ENCODE measurements at places on chromosomes 7 and 10. TPM values are rescaled to one million over a fixed set of nuclear protein-coding genes. Genes with fewer than 3 reads are reported as not detected.

DNA sequence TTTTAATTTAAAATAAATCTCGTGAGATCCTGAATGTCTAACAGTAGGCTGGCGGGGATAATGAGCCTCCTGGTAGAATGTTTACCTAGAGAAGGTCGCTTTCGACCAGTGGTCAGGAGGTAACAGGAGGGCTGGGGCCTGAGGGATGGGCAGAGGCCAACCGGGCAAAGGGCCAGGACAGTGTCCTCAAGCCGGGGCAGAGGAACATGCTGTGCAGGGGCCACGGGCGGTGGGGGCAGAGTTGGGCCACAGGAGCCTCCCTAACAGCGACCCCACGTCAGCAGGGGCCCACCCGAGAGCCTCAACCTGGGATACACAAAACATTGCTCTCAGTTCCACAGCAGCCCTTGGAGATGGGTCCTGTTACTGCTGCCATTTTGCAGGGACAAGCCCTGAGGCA lies 14.5 kb downstream of the CFAP46 start:
- DNase-seq, result no peak
- no peak overlapping the region for H3K27ac ChIP-seq
- H3K36me3 ChIP-seq, result no peaks in the 10 kb centered on the region
- H3K27me3 ChIP-seq, result peaks cover 21% of the 10 kb centered on the region
- no peaks in the 10 kb centered on the region for H3K4me1 ChIP-seq

DNA sequence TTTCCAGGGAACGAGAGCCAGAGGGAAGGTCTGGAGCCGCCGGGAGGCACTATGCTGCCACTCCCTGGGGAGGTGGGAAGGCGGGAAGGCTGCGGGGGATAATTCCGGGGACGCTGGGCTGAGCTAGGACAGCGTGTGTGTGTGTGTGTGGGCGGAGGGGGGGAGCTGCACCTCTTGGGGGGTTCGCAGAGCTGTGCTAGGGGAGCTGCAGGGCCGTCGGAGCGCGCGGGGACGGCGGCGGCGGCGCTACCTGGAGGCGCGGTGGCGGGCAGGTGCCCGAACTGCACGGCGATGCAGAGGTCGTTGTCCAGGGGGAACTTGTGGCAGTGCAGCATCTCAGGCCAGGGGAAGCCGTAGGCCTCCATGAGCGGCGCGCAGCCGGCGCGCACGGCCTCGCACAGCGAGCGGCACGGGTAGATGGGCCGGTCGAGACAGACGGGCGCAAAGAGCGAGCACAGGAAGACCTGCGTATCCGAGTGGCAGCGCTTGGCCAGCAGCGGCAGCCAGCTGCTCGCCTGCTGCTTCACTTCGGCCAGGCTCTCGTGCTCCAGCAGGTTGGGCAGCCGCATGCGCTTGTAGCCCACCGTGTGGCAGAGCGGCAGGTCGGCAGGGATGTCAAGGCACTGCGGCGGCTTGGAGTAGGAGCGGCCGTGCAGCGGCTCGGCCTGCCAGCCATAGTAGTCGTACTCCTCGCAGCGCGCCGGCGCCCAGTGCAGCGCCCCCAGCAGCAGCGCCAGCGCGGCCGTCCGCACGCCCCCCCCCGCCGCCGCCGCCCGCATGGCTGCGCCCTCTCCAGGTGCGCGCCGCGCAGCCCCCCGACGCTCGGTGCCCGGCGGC lies 526 bp downstream of the SFRP5 start:
- peak overlapping the region; percentile 61 for H3K4me3 ChIP-seq
- H3K4me1 ChIP-seq, result peaks cover 49% of the 10 kb centered on the region
- no peak overlapping the region for H3K27ac ChIP-seq

DNA sequence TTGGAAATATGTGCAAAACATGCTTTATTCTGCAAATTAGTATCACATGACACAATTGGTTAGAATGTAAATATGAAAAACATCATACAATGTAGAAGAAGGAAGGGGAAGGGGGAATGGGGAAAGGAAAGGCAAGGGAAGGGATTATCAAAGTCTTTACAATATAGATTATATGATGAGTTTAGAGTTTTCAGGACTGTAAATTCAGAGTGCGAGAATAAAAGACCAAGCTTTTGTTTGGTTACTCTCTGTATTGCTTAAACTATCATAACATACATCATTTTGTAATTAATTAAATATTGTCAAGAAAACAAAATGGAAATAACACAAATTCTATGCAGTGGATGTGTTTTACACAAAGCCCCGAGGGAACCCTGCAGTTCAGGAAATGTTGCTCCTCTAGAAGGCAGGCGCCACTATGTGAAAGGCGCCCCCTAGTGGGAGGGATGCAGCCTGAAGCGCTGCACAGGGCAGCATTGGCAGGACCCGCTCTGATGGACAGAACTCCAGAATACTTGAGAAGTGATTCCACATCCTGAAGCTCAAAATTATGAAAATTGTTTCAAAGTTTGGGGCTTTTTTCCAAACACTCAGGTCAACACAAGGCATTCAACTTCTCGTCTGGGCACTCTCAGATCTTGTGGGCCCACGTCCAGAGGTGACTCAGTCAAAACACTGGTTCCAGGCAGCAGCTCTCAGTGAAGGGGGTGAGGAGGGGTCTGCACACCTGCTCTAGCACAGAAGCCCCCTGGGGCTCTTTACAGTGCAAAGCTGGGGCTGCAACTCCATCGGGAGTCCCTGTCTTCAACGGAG lies 31.6 kb upstream of the TMEM254 start:
- no peak overlapping the region for H3K4me3 ChIP-seq
- H3K36me3 ChIP-seq, result no peaks in the 10 kb centered on the region
- no peak overlapping the region for H3K27ac ChIP-seq
- H3K4me1 ChIP-seq, result peaks cover 9% of the 10 kb centered on the region

GRCh38 chr7:140541513-140542227 lies 62.4 kb upstream of the MKRN1 start:
- peaks cover 77% of the 10 kb centered on the region for H3K4me1 ChIP-seq
- H3K27ac ChIP-seq, result no peak overlapping the region

GRCh38 chr7:31337002-31337565 lies 3.4 kb downstream of the NEUROD6 start:
- no peaks in the 10 kb centered on the region for H3K36me3 ChIP-seq
- no peak for DNase-seq
- H3K4me1 ChIP-seq, result no peaks in the 10 kb centered on the region
- H3K4me3 ChIP-seq, result no peak overlapping the region
- peaks cover 19% of the 10 kb centered on the region for H3K27me3 ChIP-seq
- H3K27ac ChIP-seq, result no peak overlapping the region

DNA sequence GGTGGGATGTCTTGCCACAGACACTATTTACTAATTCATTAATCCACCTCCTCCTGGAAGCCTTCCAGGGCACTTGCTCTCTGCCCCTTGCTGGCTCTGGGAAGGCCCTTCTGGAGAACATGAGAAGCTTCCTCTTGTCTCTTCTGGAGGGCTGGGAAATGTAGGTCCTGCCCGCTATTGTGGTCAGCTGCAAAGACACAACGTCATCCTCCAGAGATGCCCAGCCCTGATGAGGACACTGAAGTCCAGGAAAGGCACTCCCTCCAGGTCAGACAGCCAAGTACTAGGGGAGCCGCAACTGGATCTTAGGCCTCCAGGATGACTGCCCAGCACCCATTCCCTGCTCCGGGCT lies 9.6 kb upstream of the TACR2 start:
- DNase-seq, result no peak
- peaks cover 3% of the 10 kb centered on the region for H3K27me3 ChIP-seq
- H3K27ac ChIP-seq, result peak overlapping the region; percentile 21

DNA sequence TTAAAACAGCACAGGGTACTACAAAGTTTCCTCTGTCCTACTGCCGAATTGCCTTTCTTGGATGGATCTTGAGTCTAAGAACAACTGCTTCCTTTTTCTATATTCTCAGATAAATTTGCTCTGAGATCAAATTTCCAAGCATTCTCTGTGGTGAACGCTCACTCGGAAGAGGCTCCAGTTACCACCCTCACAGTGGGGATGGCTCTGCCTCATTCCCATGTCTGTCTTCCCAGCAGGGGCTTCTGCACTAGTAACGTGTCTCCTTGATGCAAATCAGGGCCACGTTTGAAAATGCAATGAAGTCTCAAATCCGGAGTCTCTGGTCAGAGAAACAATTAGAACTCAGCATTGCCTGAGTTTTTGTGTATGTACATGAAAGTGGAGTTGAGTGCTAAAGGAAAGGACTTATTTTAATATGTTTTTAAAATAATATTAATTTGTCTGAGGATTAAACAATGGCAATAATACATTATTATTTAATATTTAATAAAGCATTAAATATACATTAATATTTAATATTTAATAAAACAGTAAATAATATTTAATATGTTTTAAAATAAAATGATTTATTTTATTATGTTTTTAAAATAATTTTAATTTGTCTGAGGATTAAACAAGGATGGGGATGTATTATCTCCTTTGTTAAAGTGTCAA lies 61.8 kb downstream of the INHBA start:
- no peaks in the 10 kb centered on the region for H3K36me3 ChIP-seq
- no peaks in the 10 kb centered on the region for H3K27me3 ChIP-seq
- H3K27ac ChIP-seq, result no peak overlapping the region
- H3K4me1 ChIP-seq, result no peaks in the 10 kb centered on the region
- H3K4me3 ChIP-seq, result no peak overlapping the region

DNA sequence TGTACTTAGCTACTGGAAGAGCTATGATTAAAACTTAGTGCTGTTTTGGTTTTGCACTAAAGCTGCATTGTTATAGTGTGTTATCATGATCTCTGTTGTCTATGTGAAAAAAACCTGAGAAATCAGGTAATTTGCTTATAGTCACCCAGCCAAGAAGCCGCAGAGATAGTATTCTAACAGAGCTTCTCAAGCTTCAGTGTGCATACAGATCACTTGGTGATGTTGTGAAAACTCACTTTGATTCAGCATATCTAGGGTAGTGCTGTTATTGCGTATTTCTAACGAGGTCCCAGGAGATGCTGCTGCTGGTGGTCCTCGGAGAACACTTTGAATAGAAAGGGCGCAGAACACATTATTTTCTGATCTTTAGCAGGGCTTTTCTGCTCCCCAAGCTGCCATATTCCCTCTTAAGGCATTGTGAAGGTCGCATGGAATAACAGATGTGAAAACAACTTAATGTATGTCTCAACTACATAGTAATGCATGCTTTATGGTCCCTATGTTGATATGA lies 68.4 kb upstream of the PDCD4 start:
- no peak overlapping the region for H3K27ac ChIP-seq
- no peak for DNase-seq
- peaks cover 3% of the 10 kb centered on the region for H3K27me3 ChIP-seq
- H3K4me3 ChIP-seq, result no peak overlapping the region
- no peaks in the 10 kb centered on the region for H3K36me3 ChIP-seq
- peaks cover 22% of the 10 kb centered on the region for H3K4me1 ChIP-seq

DNA sequence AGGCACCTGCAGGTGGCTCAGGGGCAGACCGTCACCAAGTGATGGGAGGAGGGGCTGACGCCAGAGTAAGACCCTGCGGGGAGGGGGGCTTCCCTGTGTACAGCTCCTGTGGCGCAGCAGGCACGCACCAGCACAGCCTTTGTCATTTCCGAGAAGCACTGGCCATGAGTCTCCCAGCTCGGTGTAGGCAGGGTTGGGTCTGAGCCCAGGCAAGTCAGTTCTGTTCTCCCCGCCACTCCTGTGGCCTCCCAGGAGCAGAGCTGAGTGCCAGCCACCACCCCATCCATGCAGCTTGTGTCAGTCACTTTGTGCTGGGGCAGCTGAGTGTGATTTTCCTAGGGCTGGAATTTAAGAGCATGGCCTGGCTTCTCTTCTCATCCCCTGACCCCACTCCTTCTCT lies 13.2 kb downstream of the CPSF4 start:
- DNase-seq, result no peak
- H3K4me1 ChIP-seq, result no peaks in the 10 kb centered on the region
- no peak overlapping the region for H3K4me3 ChIP-seq
- H3K36me3 ChIP-seq, result peaks cover 37% of the 10 kb centered on the region
- no peak overlapping the region for H3K27ac ChIP-seq

GRCh38 chr7:69898189-69898588 lies 299.9 kb downstream of the AUTS2 start:
- H3K36me3 ChIP-seq, result no peaks in the 10 kb centered on the region
- DNase-seq, result no peak
- H3K27ac ChIP-seq, result no peak overlapping the region
- no peak overlapping the region for H3K4me3 ChIP-seq
- H3K4me1 ChIP-seq, result no peaks in the 10 kb centered on the region
- H3K27me3 ChIP-seq, result no peaks in the 10 kb centered on the region

DNA sequence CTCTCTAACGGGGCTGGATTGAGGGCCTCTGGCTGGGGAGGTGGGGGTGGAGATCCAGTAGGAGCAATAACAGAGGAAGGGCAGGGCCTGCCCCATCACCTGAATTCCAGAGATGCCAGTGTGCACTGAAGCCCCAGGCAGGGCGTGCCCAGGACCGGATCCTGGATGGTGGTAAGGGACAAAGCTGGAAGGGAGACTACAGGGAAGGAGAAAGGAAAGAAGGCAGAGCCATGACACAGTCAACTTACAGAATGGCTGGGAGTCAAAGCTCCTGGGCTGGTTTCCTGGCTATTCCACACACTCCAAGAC lies 666 bp downstream of the TMEM139 start:
- H3K4me1 ChIP-seq, result peaks cover 57% of the 10 kb centered on the region
- DNase-seq, result peak; percentile 30
- H3K36me3 ChIP-seq, result no peaks in the 10 kb centered on the region
- H3K27me3 ChIP-seq, result no peaks in the 10 kb centered on the region

DNA sequence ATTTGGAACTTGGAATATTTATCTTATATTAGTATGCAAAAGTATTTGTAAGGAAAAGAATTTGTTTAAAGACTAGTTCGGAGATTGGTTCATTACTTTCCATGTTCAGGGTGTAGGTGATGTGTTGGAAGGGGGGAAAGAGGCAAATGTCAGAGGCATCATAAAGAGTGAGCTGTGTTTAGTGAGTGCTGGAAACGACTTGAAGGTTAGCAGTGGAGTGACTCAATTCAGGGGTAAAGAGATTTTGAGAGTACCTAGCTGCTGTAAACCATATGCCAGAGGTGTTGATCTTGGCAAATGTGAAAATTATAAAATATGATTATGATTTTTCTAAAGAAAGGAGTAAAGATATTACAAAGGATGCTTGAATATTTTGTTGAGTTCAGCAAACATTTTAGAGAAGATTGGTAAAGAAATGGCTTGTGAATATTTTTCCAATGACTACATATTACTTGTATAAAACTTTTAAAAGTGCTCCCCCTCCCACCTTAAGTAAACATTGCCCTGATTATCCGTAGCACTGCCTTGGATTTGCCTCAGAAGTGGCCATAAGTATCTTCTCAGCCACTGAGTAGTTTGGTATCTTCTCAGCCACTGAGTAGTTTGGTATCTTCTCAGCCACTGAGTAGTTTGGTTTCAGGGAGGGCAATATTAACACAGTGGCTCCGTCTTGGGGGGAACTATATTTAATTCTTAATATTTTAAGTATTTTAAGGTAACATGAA lies 51.5 kb downstream of the ZNRF2 start:
- no peaks in the 10 kb centered on the region for H3K27me3 ChIP-seq
- H3K4me1 ChIP-seq, result peaks cover 2% of the 10 kb centered on the region
- H3K27ac ChIP-seq, result no peak overlapping the region
- no peaks in the 10 kb centered on the region for H3K36me3 ChIP-seq

The SKAP2 gene
- 12.9 TPM for total RNA-seq

The SYNPO2L gene
- total RNA-seq, result not detected

The SEC23IP gene
- total RNA-seq, result 57.7 TPM

The MYPN gene
- total RNA-seq, result not detected

The SLC39A12 gene
- total RNA-seq, result not detected

Measured in HepG2 (cell line).